ENCODE measurements at places on chromosomes 1 and 21.

DNA sequence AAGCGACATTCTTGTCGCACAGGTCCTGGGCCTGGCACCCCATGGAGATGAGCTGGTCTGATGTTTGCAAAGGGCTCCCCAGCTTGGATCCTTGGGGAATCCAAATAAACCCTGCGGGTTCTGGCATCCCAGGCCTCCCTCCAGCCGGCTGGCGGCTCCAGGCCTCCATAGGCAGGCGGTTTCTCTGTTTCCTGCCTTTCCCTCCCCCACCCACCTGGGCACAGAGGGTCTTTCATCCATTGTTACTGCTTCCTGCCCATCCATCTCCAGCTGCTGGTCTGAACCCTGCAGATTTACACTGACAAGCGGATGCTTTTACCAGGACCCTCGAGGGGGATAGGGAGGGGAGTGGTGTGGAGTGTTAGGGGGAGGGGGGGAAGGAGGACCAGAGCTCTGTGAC, 39.1 kb upstream of the ID3 start:
- peak; percentile 41 for DNase-seq

DNA sequence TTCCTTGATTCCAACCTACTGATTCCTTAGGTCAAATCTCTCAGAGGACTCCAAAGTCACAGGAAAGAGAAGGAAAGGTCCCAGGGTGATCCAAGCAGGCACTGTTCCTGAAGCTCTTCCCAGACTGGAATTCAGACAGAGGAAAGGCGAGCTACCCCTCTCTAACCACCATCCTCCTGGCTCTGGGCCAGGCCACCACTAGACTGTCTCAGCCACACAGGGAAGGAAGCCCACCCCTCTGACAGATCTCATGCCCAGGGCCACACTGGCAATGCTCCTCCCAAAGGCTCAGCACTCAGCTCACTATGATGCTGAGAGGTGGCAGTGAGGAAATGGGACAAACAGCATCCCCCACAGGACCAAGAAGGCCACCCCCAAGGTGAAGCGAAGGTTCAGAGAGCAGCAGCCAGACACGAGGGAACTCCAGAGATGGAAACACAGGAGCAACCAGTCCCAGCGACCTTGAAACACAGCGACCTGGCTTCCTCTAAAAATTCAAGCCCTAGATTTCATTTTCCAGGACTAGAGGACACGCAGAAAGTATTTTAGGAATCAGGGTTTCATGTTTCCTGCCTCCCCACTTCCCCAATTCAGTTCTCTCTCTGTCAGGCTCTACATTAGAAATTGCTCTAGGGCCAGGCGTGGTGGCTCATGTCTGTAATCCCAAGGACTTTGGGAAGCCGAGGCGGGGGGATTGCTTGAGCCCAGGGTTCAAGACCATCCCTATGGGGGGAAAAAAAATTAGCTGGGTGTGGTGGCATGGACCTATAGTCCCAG, 18.8 kb downstream of the PIK3C2B start:
- DNase-seq, result no peak

GRCh38 chr1:232979558-232979957, 29.1 kb downstream of the NTPCR start:
- no peak for DNase-seq

DNA sequence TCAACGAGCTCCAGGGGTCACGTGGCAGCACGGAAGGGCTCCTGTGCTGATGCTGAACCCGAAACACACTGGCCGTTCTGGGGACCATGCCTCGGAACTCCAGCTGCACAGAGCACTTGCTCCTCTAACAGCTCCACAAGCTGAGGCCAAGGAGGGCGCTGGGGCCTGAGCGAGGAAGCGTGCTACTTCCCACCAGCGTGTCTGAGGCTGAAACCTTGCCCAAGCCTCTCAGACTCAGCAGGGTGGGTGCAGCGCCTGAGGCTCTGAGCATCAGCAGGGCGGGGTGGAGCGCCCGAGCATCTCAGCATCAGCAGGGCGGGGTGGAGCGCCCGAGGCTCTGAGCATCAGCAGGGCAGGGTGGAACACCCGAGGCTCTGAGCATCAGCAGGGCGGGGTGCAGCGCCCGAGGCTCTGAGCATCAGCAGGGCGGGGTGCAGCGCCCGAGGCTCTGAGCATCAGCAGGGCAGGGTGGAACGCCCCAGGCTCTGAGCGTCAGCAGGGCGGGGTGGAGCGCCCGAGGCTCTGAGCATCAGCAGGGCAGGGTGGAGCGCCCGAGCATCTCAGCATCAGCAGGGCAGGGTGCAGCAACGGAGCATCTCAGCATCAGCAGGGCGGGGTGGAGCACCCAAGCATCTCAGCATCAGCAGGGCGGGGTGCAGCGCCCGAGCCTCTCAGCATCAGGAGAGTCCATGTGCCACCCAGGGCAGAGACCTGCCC, 9.6 kb downstream of the WRAP73 start:
- no peak for DNase-seq

- no peak for DNase-seq
These were observed 426.8 kb upstream of the ADAMTS5 start for GRCh38 chr21:27393726-27394125.

- no peak for DNase-seq
These were observed 82.5 kb upstream of the ATF3 start for GRCh38 chr1:212526111-212526491.

DNA sequence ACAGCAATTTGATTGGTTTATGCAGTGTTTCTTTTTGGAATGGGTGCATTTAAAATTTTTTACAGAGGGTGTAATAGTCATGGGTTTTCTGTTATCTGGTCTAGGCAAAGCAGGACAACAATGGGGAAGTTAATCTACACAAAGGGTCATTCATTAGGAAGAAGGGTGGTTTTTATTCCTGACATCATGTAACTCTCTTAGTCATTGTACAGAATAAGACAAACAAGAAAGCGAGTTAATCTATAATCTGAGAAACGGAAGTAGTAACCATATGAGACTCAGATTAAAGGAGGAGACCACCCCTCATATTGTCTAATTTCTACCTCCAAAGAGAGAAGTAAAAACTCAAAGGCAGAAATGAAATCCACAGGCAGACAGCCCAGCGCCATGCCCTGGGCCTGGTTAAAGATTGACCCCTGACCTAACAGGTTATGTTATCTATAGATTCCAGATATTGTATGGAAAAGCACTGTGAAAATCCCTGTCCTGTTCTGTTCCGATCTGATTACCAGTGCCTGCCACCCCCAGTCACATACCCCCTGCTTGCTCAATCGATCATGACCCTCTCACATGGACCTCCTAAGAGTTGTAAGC, 10.5 kb upstream of the IFI6 start:
- peak; percentile 49 for DNase-seq

DNA sequence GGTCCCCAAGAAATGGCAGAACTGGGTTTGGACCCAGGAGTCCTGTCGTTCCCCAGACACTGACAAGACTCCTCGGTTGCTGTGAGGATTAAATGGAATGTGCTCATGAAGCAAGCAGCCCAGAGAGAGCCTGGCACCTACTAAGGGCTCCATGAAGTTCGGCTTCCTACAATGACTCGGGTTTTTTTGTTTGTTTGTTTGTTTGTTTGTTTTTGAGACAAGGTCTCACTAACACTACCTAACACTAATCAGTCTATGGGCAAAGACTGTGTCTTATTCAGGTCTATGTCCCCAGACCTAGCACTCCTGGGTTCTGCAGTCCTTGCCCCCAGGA, 3.4 kb upstream of the LACTBL1 start:
- no peak for DNase-seq

DNA sequence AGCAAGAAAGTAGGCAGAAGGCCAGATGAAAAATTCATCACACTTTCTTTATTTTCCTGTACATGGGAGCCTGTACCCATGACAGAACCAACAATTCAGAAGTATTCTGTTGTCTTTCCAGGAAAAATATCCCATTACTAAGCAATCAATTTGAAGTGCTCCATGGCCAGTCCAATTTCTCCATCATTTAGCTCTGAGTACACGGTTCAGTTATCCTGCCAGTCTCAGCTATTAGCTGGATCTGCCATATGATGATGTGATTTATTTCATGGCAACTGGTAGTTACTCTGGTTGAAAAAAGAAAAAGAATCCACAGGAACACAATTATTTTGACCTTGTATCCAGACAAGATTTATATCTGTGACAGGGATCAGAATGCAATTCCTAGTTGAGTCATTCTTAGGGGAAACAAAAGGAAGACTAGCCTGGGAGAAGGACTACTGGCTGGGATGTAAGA, 70.6 kb upstream of the GORAB start:
- no peak for DNase-seq
